Stimulated activated naive CD4-positive, alpha-beta T cell (primary cell): ENCODE measurements at places on chromosomes 5 and 9.

DNA sequence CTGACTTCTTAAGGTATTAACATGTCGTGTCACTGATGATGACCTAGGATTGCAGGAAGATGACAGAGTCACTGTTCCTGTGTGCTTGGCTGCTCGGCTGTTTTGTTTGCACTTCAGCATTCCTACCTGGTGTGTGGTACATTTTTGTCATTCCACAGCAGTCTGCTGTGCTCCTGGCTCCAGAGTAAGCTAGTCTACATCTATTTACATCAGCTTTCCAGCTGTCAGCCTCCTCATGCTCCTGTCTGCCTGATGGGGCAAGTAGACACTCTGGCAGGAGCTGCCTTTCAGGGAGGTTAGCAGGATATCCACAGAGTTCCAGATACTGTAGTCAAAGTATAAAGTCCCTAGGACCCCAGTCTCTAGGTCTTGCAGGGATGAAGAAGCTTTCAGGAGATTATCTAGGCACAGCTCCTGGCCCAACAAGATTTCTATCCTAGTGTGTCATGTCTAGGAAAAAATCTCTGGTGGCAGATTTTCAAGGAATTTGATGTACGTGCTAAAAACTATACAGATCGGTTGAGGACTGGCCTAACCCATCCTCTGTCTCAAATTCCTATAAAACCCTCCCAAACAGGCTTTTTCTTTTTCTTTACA lies 28.4 kb downstream of the RUSC2 start:
- DNase-seq: no peak

DNA sequence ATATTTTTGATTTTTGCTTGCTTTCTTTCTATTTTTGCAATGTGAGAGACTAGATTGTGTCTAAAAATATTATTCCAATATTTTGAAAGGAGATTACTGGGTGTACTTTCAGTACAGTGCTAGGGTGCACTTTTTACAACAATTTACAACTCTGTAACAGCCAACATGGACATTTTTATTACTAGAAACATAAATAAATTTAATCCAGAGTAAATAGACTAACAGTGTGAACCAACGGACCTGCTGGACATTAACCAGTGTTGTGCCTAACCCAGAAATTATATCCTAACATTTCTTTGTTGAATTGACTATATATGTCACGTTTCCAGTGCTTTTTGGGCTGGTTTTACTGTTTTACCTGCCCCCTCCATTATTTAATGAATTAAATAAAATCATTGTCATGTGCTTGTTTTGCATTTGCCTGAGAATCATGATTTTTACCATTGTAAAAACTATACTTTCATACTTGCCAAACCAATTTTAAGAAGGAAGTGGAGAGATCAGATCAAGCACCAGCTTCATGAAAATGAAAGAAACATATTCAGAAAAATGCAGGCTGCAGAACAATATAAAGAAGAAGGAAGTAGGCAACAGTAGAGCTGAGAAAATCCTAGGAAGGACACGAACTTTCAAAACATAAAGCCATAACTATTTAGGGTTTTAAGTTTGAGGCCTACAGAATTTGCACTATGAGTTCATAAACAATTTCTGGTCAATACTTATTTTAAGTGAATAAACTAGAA lies 400.8 kb upstream of the PIK3R1 start:
- DNase-seq: no peak

GRCh38 chr9:135701959-135702721 lies at the start of gene KCNT1:
Gene KCNT1, plus strand, starts transcription at chr9:135702185. Its CDS starts 74 bp downstream, at chr9:135702259.
- DNase-seq: peak; percentile 20

- no peak for DNase-seq
Observed at GRCh38 chr9:86978922-86979474, 31.7 kb upstream of the GAS1 start.

GRCh38 chr5:38469707-38470267 lies 86.7 kb downstream of the LIFR start:
- no peak for DNase-seq

DNA sequence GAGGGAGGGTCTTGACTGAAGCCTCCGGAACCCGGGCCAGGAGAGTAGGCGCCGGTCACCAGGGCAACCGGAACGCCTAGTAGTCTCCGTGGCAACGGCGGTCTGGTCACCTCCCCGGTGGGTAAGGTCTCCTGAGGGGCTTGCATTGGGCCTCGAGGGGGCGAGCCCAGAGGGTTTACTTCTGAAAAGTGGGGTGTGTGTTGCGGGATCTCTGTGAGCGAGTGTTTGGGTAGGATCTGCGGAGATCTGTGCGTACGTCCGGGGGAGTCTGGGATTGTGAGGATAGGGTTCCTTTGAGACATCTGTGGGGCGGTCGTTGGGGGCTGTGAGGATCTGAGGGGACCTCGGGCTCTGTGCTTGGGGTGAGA lies at the start of gene FAM221B:
Gene FAM221B, minus strand, starts transcription at position 17 of the 368 bp plus-strand sequence. CDS start 2,571 bp downstream, outside the sequence.
- no peak for DNase-seq

DNA sequence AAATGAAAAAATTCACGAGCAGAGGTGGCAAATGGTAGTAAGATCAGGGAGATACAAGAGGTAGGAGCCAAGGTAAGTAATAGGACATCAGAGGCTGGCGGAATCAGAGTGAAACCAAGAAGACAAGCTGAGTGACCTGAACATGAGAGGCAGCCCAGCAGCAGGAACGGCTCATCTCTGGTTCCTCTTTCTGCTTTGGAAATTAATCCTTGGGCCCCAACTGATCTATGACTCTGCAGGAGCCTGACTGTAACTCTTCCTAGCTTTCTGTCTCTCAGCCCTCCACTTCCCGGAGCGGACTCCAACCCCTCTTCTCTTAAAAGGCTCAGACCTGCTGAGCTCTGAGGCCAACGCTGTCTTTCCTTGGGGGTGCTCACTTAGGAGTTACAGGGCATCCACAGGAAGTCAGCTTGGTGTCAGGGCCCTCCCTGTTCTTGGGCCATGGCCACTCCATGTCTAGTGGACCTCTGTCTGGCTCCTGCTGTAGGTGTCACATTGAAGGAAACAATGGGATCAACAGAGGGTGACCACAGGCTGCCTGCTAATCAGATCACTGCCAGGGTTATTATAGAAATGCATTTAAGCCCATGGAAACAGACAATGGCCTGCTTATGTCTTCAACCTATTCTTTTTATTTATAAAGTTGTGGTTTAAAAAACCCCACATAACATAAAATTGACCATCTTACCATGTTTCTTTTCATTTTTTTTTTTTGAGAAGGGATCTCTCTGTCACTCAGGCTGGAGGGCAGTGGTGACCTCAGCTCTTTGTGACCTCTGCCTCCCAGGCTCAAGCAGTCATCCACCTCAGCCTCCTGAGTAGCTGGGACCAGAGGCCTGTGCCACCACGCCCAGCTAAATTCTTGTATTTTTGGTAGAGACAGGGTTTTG lies 22.5 kb upstream of the SHB start:
- no peak for DNase-seq

- DNase-seq: no peak
Observed at GRCh38 chr5:2658881-2659470, 92.5 kb downstream of the IRX2 start.

GRCh38 chr9:137127301-137128157 lies 11.4 kb upstream of the GRIN1 start:
- no peak for DNase-seq

DNA sequence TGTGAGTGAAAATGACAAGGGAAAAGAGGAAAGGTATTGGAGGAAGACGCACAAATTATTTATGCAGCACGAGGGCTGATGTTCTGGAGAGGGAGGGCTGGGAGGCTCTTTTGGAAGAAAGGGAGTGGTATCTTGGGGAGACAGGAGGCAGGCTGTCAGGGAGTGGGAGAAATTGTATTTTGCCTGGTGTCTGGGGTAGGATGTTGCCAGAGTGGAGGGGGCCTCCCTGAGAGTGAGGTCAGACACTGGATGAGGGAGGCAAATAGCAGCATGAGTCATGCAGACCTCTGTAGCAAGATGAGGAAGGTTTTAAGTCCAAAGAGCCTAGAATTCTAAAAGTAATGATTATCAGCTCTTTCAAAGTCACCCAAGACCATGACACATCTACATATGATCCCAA lies 158.0 kb downstream of the DMRT2 start:
- DNase-seq: no peak

DNA sequence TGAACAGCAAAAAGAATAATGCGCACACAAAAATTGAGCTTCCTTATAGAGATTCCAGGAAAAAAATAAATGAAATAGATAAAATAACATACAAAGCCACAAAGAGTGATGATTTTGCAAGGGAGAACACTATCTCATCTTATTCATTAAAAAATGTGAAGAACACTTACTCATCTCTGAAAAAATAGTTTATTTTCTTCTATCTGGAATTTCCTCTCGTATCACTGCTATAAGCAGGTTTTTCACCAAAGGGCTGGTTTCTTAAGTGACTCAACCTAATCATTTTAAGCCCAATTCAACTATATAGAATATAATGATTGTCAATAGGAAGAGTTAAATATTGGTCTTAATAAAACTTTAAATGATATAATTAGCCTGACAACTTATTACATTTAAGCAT lies 504.9 kb downstream of the NR2F1-AS1 start:
- no peak for DNase-seq

DNA sequence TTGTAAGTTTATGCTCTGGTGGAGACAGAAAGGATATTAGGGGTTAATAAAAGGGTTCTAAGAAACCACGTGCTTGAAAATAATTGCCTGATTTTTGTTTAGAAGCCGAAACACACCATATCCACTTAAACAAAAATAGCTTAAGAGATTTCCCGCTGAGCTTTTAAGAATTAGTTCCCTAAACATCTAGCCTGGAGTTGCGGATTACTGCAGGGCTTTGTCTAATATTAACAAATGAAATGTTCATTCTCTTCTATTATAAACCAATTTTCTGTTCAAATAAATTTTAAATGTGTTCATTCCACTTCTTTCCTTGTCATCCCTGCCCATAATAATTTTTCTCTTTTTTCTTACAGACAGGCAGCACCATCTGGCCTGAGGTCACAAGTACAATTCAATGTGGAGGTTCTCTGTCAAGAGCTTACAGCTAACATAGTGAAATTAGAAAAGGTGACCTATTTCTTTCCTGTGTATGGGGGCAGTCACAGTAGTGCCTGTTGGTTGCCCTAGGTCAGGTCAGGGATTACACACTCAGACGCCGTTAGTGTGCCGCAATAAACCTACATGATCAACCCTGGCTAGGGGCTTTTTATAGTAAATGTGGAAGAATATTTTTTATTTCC lies 65.3 kb downstream of the GRAMD2B start:
- DNase-seq: no peak

DNA sequence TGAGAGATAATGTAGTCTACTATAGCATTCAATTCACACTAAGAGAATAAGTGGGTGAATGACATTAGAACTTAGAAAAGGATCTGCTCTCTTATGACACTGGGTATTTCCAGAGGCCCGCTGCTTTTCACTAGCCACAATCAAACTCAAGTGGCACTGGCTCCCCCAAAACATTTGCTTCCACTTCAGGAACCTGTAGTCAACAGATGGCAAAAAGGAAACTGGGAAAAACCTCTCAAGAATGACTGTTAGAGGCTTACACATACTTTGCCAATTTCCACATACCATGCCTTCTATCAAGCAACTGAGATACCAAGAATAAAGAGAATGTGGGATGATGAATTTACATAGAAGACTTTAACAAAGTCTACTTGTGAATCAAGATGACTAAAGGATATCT lies 11.2 kb downstream of the POC5 start:
- DNase-seq: no peak

DNA sequence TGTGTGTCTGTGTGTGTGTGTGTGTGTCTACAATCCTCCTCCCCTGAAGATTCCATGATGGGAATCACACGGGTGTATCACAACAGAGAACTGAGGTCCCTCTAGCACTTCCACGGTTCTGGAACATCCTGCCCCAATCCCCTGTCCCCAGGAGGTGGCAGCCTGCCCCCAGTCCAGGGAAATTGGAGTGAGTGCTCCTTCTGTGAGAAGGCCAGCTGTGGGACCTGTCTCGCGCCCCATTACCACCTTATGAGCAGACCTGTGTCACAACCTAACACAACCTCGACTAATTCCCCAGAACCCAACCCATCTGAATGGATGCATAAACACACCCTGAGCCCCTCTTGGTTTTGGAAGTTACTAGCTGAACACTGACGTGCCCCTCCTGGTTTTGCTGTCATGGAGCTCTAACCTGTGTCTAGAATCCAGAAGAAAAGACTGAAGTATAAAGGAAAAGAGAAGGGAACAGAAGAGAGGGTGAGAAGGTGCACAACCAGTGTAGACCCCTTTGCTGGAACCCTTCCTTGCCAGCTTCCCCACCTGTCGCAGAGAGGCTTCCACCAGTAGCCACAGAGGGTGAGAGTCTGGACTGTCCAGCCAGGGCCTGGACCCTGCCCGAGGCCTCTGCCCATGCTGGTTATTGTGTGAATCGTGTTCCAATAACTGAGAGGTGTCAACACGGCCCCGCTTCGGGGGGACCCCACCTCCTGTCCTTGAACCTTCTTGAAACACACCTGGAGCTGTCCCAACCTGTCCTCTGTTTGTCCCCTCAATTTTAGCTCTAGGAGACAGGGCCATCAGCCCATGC lies 3.4 kb downstream of the BTNL9 start:
- DNase-seq: no peak

GRCh38 chr5:126965487-126965886 lies 64.9 kb downstream of the MARCHF3 start:
- no peak for DNase-seq

DNA sequence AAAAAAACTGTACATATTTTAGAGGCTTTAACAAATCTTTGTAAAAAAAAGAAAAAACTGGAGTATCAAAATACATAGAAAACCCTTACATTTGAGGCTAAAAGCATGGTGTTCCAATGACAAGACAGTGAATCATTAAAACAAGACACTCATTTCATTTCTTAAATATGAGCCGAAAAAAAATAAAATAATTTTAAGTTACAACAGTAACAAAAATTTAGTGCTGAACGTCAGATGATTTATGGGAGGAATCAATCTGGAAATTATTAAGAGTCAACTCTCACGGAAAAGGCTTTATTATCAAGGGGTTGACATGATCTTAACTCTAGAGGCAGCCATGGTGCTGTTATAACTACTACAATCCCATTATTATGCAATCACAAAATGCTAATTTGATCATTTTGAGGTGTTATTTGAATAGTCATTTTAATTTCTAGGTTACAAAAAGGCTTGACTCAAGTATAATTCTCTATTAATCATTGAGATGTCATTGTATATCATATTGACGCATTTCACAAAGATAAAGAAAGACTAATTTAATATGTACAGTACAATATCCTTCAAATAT lies 51.9 kb downstream of the MAPKAP1 start:
- no peak for DNase-seq

DNA sequence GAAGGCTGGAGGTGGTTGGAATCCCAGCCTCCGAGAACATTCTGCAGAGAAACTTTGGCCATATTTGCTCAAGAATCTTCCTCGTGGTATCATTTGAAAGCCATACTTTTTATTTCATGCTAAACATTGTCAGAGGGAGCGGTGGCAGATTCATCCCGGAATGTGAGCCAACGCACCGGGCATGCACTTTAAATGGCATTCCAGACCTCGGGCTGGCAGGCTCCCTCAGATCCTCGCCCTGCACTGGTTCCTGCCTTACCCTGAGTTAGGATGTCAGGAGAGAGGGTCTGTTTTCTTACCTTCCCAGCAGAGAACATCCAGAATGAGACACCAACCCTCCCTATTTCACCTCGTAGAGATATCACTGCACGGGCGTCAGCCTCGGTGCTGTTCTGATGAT lies 33.8 kb downstream of the GDNF start:
- no peak for DNase-seq

- no peak for DNase-seq
Observed at GRCh38 chr9:38269775-38270174, 122.7 kb upstream of the ALDH1B1 start.
